ENCODE measurements at places on chromosomes 3 and 15. TPM values are rescaled to one million over a fixed set of nuclear protein-coding genes. Genes with fewer than 3 reads are reported as not detected.

DNA sequence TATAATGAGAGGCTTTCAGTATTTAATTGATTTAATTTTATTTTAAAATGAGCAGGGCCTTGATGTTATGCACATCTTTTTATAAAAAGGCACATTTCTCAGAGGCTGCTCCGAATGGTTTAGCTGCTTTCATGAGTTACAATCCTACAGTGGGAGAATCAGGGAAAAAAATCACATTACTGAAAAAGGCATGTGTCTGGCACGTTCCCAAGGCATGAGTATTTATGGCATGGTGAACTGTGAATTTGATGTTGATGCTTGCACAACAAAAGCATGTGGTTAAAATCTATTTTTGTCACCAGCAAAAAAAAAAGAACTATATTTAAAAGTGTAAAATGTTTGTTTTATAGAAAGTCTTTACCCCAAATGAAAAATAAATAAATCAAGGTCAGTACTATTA is 485.2 kb upstream of the ROBO2 start:
- no peak for DNase-seq

- DNase-seq = no peak
These were observed 107.2 kb upstream of the ALDH1A3 start for GRCh38 chr15:100772478-100772877.

DNA sequence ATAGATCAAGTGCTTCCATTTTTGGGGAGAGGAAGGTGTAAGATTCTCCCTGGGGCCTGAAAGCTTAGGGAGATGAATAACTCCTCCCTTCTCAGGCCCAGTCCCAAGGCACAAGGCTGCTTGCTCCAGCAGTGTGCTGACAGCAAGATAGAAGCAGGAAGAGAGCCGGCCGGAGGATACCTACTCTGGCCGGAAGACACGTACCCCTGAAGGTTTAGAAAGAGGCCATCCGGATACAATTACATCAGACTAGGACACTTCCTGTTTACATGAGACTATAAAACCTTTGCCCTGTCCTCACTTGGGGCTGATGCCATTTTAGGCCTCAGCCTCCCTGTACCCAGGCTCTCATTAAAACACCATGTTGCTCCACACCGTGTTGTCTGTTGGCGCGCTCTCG is 329.9 kb downstream of the SV2B start:
- no peak for DNase-seq

- no peak for DNase-seq
These were observed 15.4 kb downstream of the CDV3 start for GRCh38 chr3:133588784-133589465.

DNA sequence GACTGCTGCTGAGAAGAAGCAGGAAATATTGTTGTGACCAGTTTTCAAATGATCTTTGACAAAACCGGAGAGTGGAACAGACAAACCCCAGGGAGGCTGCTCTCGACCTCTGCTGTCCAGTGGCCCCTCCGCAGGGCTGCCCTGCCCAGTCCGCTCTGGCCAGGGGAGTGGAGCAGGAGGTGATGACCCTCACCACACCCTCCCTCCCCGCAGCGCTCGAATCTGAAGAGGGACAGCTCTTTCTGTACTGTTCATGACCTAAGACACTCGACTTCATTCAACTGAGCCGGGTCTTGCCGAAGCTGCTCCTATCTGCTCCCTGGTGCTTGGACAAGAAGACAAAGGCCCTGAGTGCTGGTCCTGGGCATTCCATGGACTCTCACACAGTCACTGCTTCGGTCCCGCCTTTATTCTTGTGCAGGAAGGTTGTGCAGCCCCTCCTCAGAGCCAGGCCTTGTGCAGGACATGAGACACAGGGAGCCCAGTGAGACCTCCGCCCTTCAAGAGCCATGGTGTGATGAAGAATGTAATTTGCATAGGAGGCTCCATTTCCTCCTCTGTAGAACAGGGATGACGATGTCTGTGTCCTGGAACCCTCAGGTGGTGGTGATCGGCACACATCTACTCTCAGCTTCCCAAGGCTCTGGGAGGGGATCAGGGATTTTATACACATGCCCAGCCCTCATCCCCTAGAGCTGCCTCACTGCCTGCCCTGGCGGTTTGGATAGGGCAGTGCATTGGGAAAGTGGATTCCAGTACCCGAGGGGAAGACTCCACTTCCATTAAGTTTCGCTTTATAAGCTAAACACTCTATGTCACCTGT is 97.1 kb upstream of the PRR20G start:
- DNase-seq = no peak

GRCh38 chr15:86644339-86644738 is 564.7 kb downstream of the AGBL1 start:
- DNase-seq = no peak

DNA sequence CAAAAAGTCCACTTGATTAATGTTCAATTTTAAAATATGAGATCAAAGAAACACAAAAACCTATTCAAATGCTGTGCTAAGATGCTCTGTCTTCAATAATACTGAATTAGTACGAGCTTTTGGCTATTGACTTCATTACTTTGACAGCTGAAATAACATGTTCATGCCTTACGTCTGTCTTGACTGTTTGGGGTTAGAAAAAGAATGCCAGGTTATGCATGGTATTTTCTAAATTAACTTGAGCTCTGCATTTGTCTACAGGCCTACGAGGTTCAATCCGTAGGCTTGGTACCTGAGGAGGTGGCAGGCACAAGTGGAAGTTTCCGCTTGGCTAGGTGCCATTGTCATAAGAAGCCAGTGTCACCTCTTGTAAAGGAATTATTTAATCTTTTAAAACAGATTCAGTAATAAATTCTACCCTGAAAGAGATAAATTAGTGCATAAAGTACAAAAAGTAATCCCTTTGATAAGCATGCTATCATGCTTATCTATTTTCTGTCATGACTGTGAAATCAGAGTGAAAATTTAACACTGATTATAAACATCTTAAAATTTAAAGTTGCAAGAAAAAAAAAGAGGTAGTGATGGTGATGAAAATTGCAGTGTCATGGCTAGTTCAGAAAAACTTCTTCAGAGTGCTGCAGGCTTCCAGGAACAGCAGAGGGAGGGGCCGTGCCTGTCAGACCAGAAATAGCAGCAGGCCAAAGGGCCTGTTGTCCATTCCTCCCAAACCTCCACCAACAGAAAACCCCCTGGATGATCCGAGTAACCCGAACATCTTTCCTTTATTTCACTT is 115.7 kb downstream of the ARRDC4 start:
- no peak for DNase-seq

DNA sequence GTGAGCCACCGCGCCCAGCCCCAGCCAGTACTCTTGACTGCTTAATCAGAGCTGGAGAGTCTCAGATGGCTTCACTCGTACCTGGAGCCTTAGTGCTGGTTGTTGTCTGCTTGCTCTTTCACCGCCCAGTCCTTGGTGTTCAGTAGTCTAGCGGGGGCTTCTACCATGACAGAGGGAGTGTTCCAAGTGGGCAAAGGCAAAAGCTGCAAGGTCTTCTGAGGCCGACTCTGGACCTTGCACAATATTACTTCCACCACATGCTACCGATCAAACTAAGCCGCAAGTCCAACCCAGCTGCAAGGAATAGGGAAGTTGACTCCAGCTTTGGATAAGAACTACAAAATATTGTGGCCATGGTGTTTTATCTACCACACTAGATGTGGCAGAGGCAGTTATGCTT is 6.6 kb downstream of the PARL start:
- no peak for DNase-seq

DNA sequence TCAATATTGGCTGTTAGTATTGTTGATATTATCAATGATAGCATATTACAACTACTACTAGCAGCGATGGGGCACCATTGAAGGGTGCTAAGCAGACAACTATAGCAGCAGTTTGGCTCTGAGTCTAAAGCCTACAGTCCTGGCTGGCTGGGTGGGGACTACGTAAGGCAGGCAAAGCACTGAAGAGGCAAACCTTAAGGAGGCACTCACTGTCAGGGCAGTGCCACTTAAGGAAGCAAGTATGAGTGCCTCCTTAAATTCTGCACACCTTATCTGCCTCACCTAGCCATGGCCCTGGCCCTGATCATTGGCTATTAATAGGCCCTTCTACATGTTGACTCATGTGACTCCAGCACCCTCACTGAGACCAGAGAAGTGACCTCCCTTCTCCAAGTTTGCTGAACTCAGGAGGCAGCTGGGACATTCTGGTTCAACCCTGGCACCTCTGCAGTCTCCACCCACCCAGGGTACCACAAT is 20.6 kb downstream of the CDCP1 start:
- no peak for DNase-seq

DNA sequence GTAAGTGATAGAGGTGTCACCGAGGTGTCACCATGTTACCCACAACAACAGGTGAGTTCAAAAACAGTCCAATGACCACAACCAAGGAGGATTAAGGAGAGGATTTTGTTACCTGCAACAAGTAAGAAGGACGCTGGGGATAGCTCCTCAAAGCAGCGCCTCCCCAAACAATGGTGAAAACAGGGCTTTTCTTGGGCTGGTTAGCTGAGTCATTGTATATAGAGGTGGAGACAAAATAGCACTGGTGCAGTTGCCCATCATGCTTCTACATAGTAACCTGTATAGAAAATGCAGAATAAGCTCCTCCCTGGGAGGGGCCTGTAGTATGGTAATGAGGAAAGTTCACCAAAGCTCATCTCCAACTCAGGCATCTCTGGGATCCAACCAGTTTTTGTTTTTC is 116.9 kb upstream of the EIF1B start:
- DNase-seq = no peak

SNTN gene
- 0.36 TPM for total RNA-seq

ARMC8 gene
- 33.5 TPM for total RNA-seq

WDR76 gene
- 4.1 TPM for total RNA-seq

ANKUB1 gene
- not detected for total RNA-seq

REC114 gene
- total RNA-seq = not detected

ZMAT3 gene
- total RNA-seq = 9.5 TPM

SOX2 gene
- 5.7 TPM for total RNA-seq

Data from mucosa of descending colon (tissue), 3 donors.